ENCODE measurements at places on chromosomes 6 and 20.

DNA sequence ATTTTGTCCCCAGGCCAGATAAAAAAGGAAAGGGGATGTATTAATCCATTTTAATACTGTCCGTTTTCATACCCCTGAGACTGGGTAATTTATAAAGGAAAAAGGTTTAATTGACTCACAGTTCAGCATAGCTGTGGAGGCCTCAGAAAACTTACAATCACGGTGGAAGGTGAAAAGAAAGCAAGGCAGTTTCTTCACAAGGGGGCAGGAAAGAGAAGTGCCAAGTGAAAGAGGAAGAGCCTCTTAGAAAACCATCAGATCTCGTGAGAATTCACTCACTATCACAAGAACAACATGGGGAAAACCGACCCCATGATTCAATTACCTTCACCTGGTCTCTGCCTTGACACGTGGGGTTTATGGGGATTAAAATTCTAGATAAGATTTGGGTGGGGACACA is 152.5 kb downstream of the IBTK start:
- DNase-seq: no peak

GRCh38 chr20:12306107-12306506 is 388.4 kb downstream of the BTBD3 start:
- no peak for DNase-seq

DNA sequence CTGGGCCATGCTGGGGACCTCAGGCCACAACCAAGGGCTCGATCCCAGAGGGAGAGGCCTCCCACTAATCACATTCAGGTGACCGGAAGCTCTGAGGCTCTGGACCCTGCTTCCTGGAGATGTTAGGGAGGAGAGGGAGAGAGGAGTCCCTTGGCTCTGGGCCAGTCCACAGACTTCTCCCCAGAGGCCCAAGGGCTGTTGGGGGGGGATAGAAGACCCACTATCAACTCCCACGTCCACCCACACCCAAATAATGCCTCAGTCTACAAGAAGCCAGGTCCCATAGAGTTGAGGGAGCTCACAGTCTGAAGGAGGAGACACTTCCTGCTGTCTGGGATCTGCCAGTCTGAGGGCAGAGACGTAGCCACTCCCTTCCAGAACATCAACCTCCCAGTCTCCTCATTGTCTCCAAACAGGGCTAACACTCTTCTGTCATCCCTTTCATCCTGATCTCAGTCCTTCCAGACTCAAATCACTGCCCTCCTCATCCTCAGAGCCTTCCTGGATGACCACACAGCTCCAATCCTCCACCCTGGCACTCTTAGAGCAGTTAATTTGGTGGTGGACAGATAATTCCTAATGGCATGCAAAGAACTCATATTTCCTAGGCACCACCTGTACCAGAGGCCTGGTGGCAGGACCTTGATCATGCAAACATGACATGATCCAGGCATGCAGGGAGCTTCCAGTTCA is 69.9 kb downstream of the MRPL14 start:
- DNase-seq: no peak

GRCh38 chr6:122749451-122750050 is 30.0 kb upstream of the FABP7 start:
- no peak for DNase-seq

DNA sequence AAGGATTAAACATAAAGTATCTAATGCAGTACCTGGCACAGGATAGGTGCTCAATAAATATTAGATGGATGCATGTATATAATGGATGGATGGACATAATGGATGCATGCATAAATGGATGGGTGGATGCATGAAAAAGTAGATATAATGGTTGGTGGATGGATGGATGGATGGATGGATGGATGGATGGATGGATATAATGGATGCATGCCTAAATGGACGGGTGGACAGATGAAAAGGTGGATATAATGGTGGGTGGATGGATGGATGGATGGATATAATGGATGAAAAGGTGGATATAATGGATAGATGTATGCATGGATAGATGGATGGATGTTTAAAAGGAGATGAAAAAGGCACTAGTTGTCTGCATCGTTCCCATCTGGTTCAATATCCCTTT is 26.0 kb downstream of the TFEB start:
- no peak for DNase-seq

- DNase-seq: peak; percentile 68
Observed at GRCh38 chr20:62642666-62643520, 590 bp downstream of the SLCO4A1 start.

Data from stimulated activated CD4-positive, alpha-beta T cell treated with anti-CD3 and anti-CD28 coated beads, Interleukin-2, amount 100 ng/mL, for 24 hours (primary cell).